Bronchial smooth muscle cell (primary cell): ENCODE measurements at places on chromosomes 1 and 21. TPM values are rescaled to one million over a fixed set of nuclear protein-coding genes. Genes with fewer than 3 reads are reported as not detected.

Gene SMCP
- total RNA-seq, result not detected in 2 replicates

Gene ACTL8
- 0.09 and 0.16 TPM in 2 replicates for total RNA-seq

Gene SAMD13
- total RNA-seq, result 0.94 and 1.1 TPM in 2 replicates

Gene PLEKHN1
- 0.09 and 0.63 TPM in 2 replicates for total RNA-seq

Gene RGSL1
- 0.32 TPM in 1 of 2 replicates, not detected in the other for total RNA-seq
